ENCODE measurements at places on chromosomes 4 and X. TPM values are rescaled to one million over a fixed set of nuclear protein-coding genes. Genes with fewer than 3 reads are reported as not detected.

The TRMT10A gene
- 5.6 TPM for total RNA-seq

The FAM47A gene
- total RNA-seq = not detected

The VEGFC gene
- 37.3 TPM for total RNA-seq

The AMER1 gene
- total RNA-seq = 1.4 TPM

The SH3D19 gene
- 70.1 TPM for total RNA-seq

The NPY2R gene
- not detected for total RNA-seq

The MAGEB2 gene
- total RNA-seq = not detected

The RAB9A gene
- total RNA-seq = 26.3 TPM

The ARR3 gene
- total RNA-seq = not detected

The PLXNB3 gene
- total RNA-seq = 3.5 TPM

The F8A3 gene
- 5.9 TPM for total RNA-seq

The TGIF2LX gene
- not detected for total RNA-seq
